ENCODE measurements at places on chromosomes 4 and X.

- DNase-seq, result no peak
Observed at GRCh38 chr4:6719611-6720179, 3.7 kb downstream of the BLOC1S4 start.

GRCh38 chr4:153668647-153669046, 15.4 kb upstream of the TLR2 start:
- DNase-seq, result no peak

GRCh38 chrX:124098089-124098488, 136.6 kb downstream of the STAG2 start:
- DNase-seq, result no peak

GRCh38 chr4:107453987-107454386, 266.0 kb downstream of the PAPSS1 start:
- no peak for DNase-seq

DNA sequence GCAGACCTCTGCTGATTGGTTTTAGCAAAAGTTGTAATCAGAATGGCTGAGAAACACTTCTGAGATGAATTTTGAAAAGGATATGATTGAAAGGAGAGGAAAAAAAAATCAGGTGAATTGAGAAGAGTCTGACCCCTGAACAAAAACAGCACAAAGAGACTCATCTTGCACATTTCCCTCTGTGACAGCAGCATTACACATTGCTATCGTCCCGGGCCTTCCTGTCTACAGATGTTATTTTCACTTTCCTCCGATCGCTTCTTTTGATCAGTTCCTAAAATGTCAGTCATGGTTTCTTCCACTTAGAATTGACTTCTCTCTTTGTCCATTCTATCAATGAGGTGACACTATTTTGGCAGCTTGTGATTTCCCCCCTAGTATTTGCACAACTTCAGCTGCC, 262.6 kb downstream of the GPC3 start:
- DNase-seq, result no peak

DNA sequence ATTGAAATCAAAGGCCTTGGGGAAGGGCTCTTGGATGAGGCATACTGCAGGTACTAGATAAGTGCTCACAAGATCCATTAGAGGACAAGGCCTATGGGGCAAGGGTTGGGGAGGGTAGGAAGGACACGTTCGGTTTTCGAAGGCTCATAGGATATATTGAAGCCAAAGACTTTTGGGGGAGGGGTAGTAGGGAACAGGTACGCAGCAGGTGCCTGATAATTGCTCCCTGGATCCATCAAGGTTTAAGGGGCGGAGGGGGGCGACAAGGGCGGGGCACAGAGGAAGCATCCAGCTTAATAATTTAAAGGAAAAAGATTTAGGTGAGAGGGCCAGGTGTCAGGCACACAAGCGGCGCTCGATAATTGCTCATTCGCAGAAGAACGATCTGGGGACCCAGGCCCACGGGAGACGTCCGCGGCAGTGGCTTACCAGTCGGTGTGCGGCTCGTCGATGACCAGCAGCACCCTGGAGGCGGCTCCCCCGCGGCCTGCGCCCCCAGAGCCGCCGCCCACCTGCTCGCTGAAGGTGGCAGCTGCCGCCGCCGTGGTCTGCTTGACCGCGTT, 653 bp downstream of the SYN1 start:
- DNase-seq, result no peak

DNA sequence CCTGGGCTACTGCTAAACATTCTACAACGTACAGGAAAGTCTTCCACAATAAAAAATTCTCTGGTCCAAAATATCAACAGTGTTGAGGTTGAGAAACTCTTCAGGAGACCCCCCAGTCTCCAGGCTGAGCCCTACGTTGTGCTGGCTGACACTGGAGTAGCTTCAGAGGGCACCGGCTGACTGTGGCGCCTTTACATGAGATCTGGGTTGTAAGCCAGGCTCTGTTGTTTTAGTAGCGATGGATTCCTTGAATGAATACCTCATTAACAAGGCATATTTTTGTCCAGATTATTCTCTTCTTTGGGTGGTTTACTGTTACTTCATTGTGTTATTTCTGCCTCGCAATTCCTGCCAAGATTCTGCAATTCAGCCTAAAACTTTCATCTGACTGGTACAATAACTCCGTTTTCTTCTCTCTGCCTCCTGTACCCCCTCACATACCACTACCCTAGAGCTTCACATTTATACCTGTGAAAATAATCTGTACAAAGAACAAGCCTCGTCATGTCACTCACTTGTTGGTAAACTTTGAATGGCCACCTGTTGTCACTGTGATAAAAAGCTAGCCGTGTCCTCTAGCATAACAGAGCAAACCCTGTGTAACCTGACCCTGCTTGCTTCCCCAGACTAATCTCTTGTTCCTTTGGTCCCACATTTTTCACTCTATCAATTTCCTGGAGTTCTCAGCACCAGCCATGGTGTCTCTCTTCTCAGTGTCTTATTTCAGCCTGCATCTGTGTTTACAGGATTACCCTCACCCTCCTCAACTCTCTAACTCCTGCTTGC, 1476.1 kb upstream of the TENM3 start:
- DNase-seq, result no peak

- DNase-seq, result no peak
Observed at GRCh38 chr4:10773010-10773409, 88.4 kb upstream of the CLNK start.

DNA sequence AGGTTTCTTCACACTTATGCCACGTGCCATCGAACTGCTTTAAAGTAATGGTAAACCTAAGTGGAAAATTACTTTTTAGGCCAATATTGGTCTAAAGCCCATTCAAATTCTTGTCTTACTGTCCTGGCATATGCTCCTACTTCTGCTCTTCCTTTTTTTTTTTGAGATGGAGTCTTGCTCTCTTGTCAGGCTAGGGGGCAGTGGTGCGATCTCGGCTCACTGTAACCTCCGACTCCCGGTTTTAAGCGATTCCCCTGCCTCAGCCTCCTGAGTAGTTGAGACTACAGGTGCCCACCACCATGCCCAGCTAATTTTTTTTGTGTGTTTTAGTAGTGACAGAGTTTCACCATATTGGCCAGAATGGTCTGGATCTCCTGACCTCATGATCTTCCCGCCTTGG, 129.0 kb upstream of the TECRL start:
- DNase-seq, result no peak
